ENCODE measurements at places on chromosomes 7 and 10. TPM values are rescaled to one million over a fixed set of nuclear protein-coding genes. Genes with fewer than 3 reads are reported as not detected.

DNA sequence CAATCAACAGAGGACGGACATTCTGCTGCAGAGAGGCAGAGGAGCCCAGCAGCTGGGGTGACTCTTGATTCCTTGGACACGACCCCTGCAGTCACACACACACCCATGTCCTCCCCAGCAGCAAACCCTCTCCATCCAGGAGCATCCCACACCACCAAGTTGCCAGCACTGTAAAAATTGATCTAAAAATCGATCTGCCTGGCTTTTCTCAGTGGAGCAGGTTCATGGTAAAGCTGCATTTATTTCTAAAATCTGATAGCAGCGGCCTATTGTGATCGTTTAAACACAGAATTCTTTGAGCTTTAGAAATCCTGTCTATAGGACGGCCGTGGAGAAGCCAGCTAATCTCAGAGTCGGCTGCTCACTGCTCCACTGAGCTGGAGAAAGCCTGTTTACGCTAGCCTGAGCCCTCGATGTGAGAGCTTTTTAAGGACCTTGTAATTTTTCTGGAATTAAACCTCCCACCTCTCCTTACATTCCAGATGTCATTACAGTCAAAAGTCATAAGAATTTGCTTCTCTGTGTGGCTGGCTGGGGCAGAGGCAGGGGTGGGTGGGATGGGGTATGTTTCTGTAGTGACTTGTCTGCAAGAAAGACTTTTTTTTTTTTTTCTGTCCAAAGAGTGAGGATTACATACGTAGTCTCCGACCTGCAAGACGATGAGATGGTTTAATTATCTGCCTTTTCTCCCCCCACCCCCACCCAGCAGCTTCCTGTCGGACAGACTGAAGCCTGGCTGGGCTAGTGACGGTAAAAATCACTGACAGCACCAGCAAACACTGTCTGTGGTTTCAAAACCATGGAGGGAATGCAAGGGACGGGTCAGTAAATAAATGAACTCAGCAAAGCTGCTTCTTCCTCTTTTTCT, 31.6 kb downstream of the TRIM8 start:
- H3K36me3 ChIP-seq, result no peaks in the 10 kb centered on the region
- H3K27me3 ChIP-seq, result no peaks in the 10 kb centered on the region
- H3K4me3 ChIP-seq, result no peak overlapping the region
- H3K4me1 ChIP-seq, result peaks cover 21% of the 10 kb centered on the region

GRCh38 chr10:35633006-35633980, 8.8 kb downstream of the FZD8 start:
- H3K27ac ChIP-seq, result no peak overlapping the region
- no peaks in the 10 kb centered on the region for H3K4me1 ChIP-seq
- H3K36me3 ChIP-seq, result no peaks in the 10 kb centered on the region
- H3K27me3 ChIP-seq, result no peaks in the 10 kb centered on the region

DNA sequence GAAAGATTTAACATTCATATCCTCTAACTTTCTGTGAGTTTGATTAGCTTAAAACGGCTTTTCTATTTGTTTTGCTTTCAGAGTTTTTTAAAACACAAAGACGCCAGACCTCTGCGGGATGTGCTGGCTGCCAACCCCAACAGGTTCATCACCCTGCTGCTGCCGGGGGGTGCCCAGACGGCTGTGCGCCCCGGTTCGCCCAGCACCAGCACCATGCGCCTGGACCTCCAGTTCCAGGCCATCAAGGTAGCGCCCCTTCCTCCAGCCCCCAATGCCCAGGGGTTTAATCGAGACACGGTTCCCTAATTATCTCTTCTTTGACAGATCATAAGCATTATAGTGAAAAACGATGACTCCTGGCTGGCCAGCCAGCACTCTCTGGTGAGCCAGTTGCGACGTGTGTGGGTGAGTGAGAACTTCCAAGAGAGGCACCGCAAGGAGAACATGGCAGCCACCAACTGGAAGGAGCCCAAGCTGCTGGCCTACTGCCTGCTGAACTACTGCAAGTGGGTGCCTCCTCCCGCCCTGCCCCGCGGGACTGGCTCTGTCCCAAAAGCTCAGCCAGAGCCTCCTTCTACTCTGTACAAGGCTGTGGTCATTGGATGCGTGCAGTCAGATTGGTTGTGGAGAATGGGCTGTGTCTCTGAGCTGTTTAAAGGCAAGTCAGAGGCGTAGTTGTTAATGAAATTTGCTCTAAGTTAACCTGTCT, 71.2 kb downstream of the TRRAP start:
- H3K27me3 ChIP-seq, result no peaks in the 10 kb centered on the region
- no peaks in the 10 kb centered on the region for H3K4me1 ChIP-seq
- no peak overlapping the region for H3K4me3 ChIP-seq
- no peak overlapping the region for H3K27ac ChIP-seq
- no peak for DNase-seq

DNA sequence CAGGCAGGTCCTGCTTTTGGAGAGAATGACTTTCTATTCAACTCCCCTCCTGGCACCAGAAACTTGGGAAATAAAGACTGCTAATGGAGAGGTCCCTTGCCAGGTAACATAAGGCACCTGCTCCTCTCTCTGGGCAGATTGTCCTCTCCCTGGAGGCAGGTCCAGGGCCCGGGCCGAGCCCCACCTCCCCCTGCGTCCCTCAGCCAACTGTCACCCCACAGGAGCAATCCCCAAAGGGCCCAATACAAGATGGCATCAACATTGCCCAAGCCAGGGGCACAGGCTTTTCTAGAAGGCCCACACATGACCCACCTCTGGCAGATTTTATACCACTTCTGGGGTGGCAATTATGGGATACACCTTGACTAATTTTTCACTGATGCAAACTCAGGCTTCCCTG, 145.2 kb downstream of the HERPUD2 start:
- no peak overlapping the region for H3K27ac ChIP-seq
- H3K36me3 ChIP-seq, result no peaks in the 10 kb centered on the region
- H3K4me1 ChIP-seq, result no peaks in the 10 kb centered on the region
- no peaks in the 10 kb centered on the region for H3K27me3 ChIP-seq
- no peak for DNase-seq

- H3K36me3 ChIP-seq, result no peaks in the 10 kb centered on the region
- no peak overlapping the region for H3K27ac ChIP-seq
- no peak overlapping the region for H3K4me3 ChIP-seq
- no peak for DNase-seq
- no peaks in the 10 kb centered on the region for H3K4me1 ChIP-seq
These were observed 1132.0 kb downstream of the SORCS1 start for GRCh38 chr10:106032450-106033002.

DNA sequence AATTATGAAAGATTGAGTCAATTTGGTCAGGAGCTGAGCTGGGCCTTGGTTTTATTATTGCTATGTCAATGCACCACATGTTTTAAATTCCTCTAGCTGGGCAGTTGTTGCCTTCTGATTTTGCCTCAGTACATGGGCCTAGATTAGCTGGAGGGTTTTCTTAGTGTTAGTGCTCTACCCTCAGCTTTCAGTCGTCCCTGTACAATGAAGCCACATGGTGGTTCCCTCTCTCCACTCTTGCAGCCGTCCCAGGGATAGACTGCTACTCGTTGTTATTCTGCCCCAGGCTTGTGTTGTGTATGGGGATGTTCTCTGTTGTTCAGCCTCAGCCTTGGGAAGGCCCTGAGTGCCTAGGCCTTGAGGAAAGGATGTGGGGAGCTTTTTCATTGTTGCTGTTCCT, 37.0 kb downstream of the NHLRC2 start:
- H3K27me3 ChIP-seq, result no peaks in the 10 kb centered on the region
- no peaks in the 10 kb centered on the region for H3K4me1 ChIP-seq
- DNase-seq, result no peak

DNA sequence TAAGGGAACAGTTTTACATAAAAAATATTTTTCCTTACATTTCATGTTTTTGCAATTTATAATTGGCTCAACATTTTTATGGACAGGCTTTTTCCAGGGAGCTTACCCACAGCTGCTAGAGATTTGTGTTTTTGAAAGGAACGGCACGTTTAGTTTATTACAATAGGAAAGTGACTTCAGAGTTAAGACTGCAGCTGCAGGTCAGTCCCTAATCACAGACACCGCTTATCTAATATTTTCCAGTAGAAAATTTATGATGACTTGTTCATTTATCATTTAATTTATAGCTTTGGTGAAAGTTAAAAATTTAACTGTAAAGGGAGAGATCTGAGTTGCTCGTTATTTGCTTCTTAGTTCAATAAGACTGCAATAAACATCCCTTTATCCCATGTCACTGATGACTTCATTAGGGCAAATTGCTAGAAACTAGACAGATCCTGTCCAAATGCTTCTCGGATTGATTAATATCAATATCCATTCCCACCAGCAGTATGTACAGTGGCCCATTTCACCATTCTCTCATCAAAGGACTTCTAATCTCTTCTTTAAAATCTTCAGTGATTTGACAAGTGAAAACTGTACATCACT, 97.0 kb upstream of the ODAD2 start:
- H3K27ac ChIP-seq, result no peak overlapping the region
- no peak for DNase-seq
- H3K4me3 ChIP-seq, result no peak overlapping the region
- H3K36me3 ChIP-seq, result no peaks in the 10 kb centered on the region
- H3K4me1 ChIP-seq, result no peaks in the 10 kb centered on the region

RPS24 gene
- total RNA-seq, result 1,370 TPM

- peaks cover 6% of the 10 kb centered on the region for H3K4me1 ChIP-seq
- H3K36me3 ChIP-seq, result no peaks in the 10 kb centered on the region
- no peak for DNase-seq
- H3K4me3 ChIP-seq, result no peak overlapping the region
- H3K27ac ChIP-seq, result no peak overlapping the region
These were observed 167.8 kb downstream of the HDAC9 start for GRCh38 chr7:18663321-18663720.

FOXI2 gene
- not detected for total RNA-seq

DNA sequence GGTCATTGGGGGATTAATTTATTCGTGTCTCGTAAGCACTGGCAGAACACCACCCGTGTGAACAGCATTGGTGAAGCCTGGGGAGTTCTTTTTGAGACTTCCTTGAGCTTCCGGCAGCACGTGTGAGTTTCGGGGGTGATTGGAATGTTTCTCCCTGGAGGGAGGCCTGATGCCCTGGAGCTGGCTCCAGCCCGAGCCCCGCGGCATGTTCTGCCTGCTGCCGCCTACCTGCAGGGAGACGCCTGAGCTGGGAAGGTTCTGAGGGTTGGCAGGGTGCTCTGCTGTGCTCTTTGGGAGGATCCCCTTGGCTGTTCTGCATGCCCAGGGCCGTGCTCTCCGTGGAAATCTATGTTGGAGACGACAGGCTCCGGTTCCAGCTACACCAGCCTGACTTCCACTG, 159.3 kb downstream of the MGMT start:
- H3K36me3 ChIP-seq, result no peaks in the 10 kb centered on the region
- no peaks in the 10 kb centered on the region for H3K4me1 ChIP-seq
- H3K27ac ChIP-seq, result no peak overlapping the region
- DNase-seq, result no peak
- H3K4me3 ChIP-seq, result no peak overlapping the region

DNA sequence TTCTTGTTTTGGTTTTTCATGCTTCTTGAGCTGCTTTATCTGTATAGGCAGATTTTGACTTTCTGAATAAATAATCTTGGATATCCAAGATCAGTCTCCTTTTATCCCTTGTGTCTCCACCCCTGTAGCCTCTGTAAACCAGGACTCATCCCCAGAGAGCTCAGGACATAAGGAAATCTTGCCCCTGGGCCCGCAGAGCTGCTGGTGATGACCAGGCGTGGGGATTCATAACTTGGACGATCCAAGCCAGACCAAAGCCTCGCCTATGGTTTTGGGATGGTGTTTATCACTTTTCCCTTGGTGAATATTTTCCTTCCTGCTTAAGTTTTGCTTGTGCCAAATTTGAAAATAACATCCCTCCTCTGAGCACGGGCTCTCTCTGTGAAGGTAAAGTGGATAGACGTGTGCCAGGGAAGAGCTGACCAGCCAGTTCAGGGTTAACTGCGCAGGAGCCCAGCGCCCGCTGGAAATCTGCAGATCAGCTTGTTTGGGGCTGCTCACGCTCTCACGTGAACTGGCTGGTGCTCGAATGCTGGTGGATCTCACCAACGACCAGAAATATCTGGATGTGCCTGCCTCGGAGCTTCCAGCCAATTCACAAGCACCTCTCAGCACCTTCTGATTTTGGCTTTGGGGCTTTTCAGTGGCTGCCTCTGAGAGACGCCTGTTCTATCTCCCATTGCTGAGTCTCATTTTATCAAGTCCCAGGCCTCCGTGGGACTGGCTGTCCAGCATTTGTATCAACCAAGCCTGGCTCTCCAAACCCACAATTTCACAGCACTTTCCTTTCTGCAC, 132.1 kb upstream of the BTBD16 start:
- no peak overlapping the region for H3K27ac ChIP-seq
- H3K27me3 ChIP-seq, result no peaks in the 10 kb centered on the region
- H3K4me1 ChIP-seq, result no peaks in the 10 kb centered on the region
- no peak overlapping the region for H3K4me3 ChIP-seq

ELFN1 gene
- total RNA-seq, result 0.12 TPM

DNA sequence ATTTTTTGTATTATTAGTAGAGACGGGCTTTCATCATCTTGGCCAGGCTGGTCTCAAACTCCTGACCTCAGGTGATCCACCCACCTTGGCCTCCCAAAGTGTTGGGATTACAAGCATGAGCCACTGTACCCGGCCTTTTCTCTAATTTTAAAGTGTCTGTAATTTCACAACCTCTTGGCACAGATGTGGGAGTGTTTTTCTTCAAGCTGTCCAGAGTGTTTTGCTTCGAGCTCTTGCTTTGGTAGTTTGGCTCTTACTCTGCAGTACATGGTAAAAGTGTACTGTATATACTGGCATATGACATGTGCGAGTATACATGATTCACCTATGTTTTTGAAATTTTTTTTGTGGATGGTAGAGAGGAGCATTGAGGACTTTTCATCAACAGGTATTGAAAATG, 9.8 kb downstream of the SRGN start:
- no peaks in the 10 kb centered on the region for H3K4me1 ChIP-seq
- H3K4me3 ChIP-seq, result no peak overlapping the region
- no peaks in the 10 kb centered on the region for H3K27me3 ChIP-seq
- no peak for DNase-seq
- H3K27ac ChIP-seq, result no peak overlapping the region

GRCh38 chr7:20778063-20778721, 8.5 kb downstream of the SP8 start:
- H3K27me3 ChIP-seq, result peaks cover 72% of the 10 kb centered on the region
- peak overlapping the region; percentile 23 for H3K4me3 ChIP-seq
- peaks cover 3% of the 10 kb centered on the region for H3K4me1 ChIP-seq
- H3K36me3 ChIP-seq, result no peaks in the 10 kb centered on the region
- peak; percentile 36 for DNase-seq
- no peak overlapping the region for H3K27ac ChIP-seq

CDH23 gene
- 1.4 TPM for total RNA-seq

ARID5B gene
- total RNA-seq, result 18.8 TPM
